ENCODE measurements at places on chromosomes 3 and 15.
A peak's percentile ranks its signal among the peaks of the same experiment; 100 is the strongest.

GRCh38 chr3:189001559-189001958 lies 170.2 kb upstream of the TPRG1 start:
- DNase-seq = no peak

- no peak for DNase-seq
These were observed 22.4 kb downstream of the MAP6D1 start for GRCh38 chr3:183802989-183803388.

- no peak for DNase-seq
These were observed 38.0 kb downstream of the PRICKLE2 start for GRCh38 chr3:64187065-64187959.

DNA sequence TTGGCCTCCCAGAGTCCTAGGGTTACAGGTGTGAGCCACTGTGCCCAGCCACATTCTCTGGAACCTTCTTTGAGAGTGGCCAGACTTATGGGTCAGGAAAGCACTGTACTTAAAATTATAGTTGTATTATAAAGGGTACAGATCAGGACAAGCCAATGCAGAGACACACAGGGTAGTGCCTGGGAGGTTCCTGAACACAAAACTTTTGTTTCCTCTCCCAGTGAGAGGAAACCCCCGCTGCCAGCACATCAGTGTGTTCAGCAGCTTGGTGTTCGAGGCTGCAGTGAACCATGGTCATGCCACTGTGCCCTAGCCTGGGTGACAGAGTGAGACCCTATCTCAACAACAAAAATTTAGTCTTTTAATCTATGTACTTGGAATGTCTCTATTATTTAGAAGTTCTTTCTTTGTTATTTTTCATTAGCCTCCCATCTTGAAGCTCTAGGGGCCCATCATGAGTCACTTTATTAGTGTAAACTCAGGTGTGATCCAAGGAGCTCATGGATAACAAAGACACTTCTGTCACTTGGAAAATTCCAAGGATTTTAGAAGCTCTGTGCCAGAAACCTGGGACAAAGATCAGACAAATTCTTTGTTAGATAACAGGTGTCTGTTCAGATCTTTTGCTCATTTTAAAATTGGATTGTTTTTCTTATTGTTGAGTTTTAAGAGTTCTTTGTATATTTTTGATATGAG lies 7.8 kb downstream of the BLOC1S6 start:
- no peak for DNase-seq

DNA sequence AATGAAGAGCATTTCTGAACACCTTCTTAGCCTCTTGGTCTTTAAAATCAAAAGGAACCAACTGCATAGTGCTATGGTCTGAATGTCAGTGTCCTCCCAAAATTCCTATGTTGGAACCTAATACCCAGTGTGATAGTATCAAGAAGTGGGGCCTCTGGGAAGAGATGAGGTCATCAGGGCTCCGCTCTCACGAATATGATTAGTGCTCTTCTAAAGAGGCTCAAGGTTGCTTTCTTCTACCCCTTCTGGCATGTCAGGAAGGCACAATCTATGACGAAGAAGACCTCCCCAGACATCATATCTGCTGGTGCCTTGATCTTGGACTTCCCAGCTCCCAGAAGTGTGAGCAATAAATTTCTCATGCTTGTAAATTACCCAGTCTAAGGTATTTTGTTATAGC lies 209.5 kb downstream of the MAGI1 start:
- no peak for DNase-seq

DNA sequence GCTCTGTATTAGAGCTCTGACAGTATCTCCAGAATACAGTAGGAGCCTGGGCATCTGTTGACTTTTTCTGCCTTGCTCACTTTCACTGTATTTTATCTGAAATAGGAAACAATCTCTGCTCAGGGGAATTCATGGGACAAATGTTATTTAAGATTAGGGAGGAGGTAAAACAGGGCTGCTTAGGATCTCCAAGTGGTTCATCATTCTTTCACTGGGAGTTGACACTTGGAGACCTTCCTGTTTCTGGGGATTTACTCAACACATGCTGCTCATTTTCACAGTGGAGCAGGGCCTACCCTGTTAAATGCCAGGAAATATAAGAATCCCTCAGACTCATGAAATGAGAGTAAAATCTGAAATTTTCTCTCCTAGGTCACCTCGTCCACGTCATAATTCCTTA lies 185.5 kb downstream of the GAP43 start:
- DNase-seq = no peak

DNA sequence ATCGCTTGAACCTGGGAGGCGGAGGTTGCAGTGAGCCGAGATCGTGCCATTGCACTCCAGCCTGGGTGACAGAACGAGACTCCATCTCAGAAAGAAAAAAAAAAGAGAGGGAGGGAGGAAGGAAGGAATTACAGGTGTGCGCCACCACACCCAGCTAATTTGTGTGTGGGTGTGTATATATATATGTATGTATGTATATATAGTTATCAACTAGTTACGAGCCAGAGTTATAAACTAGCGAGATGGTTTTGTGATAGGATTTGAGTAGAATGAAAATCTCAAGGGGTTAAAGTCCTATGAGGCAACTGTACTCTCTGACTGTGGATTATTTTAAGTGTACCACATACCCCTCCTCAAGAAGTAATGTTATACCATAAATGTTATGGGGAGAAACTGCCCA lies 50.9 kb upstream of the SIN3A start:
- DNase-seq = no peak

DNA sequence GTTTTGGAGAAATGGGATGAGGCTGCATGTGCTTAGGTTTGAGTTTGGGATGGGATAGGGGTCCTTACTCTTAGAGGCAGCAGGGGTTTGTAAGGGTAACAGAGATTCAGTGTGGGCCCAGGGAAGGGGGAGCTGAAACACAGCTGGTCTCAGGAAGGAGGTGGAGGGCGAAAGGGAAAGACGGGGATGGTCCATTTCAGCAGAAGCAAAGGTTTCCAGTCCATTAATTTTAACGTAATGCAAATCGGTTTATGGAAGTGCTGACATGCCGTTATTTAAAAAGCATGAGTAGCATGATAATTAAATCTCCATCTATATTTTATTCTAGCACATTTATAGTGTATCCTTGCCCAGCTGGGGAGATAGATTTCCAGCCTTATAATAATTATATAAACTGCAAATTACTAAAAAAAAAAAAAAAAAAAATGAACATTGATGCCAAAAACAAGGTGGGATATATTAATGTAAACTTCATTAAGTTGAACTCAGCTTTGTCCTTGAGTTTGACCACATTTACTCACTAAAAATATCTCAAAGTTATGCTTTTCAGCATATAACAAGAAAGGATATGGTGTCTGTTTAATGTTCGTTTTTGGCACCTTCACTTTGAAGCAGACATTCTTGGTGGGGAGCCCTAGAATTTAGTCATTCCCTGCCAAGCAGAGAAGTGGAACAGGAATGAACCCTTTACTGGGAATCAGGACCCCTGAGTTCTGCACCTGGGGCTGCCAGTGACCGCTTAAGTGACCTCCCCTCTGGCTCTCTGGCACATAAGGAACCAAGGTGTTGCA lies 234.7 kb downstream of the THSD4 start:
- no peak for DNase-seq

- DNase-seq = no peak
These were observed 14.1 kb downstream of the KCNMB3 start for GRCh38 chr3:179236669-179237301.

- peak; percentile 60 for DNase-seq
These were observed 171.6 kb downstream of the SV2B start for GRCh38 chr15:91271565-91272153.

DNA sequence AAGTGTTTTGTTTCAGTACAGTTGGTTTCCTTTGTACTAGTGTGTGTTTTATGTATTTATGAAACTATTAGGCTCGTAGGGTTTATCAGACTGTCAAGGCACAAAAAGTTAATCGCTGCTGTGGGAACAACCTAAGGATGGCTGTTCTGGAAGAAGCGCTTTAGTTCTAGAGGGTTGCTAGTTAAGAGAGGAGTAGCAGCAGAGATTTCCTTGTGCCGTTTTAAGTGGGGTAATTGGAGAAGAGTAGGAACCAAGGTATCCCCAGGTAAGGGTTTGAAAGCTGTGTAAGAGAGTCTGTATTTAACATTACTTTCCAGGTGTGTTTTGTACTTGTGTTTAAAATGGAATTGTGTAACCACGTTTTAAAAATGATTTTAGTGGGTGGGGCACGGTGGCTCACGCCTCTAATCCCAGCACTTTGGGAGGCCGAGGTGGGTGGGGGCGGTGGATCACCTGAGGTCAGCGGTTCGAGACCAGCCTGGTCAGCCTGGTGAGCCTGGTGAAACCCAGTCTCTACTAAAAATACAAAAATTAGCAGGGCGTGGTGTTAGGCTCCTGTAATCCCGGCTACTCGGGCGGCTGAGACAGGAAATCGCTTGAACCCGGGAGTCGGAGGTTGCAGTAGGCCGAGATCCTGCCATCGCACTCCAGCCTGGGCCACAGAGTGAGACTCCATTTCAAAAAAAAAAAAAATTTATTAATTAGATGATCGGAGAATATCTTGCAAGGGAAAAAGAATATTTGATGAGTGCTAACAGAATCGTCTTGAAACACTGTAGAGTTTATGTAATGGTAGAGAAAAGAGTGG lies 2.6 kb downstream of the MORF4L1 start:
- no peak for DNase-seq
